ENCODE measurements at places on chromosomes 13 and 19.

DNA sequence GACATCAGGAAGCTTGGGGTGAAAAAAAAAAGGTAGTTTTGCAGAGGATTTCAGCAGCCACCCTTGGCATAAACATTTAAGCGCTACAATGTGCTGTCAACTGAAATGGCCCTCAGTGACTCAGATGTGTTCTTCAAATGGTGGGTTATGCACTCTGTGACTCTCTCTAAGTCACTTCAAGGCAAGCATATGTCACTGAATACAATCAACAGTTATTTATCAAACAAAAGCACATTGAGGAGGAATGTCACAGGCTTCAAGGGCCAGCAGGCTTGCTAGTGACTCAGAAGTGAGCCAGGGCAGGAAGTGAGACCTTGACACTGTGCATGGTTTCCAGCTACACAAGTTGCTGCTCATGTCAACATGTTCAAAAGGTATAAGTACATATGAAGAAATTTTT is 523.7 kb upstream of the HTR2A start:
- DNase-seq, result peak; percentile 19

DNA sequence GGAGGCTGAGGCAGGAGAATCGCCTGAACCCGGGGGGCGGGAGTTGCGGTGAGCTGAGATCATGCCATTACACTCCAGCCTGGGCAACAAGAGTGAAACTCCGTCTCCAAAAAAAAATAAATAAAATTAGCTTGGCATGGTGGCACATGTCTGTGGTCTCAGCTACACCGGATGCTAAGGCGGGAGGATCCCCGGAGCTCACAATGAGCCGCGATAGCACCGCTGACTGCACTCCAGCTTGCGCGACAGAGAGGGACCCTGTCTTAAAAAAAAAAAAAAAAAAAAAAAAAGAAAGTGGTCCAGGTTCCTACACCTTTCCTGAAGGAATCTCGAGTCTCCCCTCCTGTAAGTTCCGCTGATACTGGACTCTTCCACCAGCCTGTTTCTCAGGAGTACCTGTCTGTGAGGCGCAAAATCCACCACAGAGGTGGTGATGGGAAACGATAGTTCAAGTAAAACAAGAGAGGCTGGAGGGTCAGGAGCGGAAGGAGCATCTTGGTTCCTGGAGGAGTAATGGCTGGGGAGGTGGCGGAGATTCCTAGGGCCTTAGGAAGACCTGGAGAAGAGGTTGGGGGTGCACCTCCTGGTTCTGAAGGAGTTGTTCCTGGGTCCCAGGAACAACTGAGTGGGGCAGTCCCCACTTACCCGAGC is 471 bp downstream of the FUT1 start:
- no peak for DNase-seq

GRCh38 chr19:46759206-46759605 is 13.0 kb upstream of the STRN4 start:
- DNase-seq, result no peak

DNA sequence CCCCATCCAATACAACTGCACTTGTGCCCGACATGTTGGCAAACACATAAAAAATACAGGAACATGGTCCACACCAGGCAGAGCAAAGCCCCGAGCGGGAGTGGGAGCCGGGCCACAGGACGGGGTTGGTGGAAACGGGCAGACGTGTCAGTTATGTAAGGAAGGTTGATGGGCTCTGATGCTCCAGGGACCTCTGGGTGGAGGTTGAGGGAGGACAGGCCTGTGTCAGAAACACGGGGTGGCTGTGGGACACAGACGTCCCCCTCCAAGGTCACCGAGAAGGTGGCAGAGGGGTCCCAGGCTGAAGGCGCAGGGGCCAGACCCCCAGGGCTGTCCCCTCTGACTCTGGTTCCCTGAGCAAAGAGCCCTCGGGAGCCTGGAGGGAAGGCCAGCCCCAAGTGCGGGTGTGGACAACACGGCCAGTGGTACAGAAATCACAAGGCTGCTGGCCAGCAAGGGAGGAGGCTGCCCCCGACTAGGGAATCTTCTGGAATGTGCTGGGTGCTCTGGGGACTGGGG is 31.4 kb upstream of the C13orf46 start:
- no peak for DNase-seq

DNA sequence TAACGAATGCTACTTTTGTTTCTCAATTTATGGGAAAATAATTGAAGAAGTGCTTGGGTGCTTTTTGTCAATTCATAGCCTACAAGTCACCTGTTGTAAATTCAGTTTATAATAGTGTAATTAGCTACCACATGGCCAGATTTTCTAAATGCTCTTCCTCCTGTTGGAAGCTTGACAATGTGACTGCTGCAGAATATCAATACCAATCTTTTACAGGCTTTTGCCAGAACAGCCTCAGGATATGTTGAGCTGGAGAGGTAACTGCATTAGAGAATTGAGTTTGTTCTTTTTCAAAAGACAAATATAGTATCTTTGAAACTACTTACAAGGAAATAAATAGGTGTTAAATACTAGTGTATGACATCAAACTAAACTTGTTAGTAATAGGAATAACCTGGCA is 277.8 kb downstream of the POU4F1 start:
- DNase-seq, result no peak

- DNase-seq, result no peak
Observed at GRCh38 chr13:21219036-21219381, 42.6 kb downstream of the MRPL57 start.

- DNase-seq, result no peak
Observed at GRCh38 chr13:46195016-46195415, 13.0 kb upstream of the LCP1 start.

DNA sequence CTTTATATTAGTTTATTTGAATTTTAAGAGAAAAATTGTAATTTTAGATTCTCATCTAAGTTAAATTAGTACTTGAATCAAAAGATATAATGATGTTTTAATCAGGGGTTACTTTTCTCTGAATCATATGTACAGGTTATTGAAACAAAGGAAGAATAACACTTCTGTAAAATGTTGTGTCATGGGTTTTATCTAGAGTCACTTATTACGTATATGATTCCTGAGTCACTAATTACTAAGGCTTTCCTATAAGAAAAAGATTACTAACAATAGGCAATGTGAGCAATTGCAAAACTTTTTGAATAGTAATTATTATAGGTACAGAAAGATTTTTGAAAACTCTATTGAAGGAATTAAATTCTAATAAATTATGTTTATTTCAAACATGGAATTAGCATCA is 99.2 kb upstream of the KLF5 start:
- DNase-seq, result no peak

DNA sequence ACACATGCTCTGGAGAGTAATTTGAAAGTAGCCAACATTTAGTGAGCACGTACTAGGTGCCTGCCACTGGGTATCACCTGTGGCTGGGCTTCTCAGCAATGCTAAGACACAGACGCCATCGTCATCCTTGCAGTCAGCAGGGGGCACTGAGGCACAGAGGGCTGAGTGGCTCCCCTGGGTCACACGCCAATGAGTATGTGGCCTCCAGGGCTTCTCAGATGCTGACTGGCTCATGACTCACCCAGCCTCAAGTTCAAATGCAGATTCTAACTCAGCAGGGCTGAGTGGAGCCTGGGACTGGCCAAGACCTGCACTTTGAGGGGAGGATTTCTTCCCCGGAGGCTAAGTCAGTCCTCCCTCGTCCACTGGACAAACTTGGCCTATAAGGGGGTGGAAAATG is 115.1 kb upstream of the CACNA1A start:
- peak; percentile 93 for DNase-seq

DNA sequence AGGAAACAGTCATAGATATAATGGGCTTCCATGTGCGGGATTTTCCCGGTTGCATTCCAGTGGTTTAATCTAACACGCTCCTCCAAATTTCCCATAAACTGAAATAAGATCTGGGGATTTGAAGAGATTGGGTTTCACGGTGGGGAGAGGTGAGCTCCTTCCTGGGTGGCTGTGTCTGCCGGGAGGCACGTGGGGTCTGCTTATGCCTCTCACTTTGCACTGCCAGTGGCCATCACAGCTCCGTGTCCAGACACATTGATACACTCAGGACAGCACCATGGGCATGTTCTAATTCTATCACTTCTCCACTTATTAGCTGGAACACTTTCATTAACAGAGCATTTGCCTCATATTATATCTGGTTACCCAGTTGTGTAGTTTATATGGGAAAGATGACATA is 73.4 kb downstream of the SOX1 start:
- peak; percentile 30 for DNase-seq

DNA sequence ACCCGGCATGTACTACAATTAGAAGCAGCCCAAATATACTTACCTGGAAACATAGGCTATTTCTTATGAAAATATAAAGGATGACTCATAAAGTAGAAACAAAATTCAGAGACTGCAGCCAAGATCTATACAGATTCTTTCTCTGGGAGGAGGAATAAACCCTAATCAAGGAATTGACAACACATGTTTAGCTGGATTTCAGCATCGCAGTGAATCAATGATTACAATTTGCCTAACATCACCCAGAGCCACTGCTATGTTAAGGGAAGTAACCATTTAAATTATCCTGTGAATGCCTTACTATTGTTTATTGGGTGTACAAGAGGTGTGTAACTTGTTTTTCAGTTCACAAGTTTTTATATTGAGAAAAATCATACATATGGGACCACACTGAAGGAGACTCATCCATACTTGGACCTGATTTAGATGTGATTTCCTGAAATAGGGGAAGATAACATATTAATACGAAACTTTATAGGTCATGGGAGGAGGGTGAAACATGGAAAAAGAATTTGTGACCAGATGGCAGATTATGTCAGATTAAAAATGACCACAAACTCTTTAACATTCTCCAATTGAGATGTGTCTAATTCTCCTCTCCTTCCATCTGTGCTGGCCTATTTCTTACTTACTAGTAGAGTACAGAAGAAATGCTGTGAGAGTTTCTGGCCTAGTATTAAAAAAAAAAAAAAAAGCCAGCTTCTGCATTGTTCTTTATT is 1168.4 kb downstream of the SLITRK1 start:
- DNase-seq, result peak; percentile 2

GRCh38 chr19:8034178-8034525 is 18.4 kb upstream of the CCL25 start:
- DNase-seq, result no peak

DNA sequence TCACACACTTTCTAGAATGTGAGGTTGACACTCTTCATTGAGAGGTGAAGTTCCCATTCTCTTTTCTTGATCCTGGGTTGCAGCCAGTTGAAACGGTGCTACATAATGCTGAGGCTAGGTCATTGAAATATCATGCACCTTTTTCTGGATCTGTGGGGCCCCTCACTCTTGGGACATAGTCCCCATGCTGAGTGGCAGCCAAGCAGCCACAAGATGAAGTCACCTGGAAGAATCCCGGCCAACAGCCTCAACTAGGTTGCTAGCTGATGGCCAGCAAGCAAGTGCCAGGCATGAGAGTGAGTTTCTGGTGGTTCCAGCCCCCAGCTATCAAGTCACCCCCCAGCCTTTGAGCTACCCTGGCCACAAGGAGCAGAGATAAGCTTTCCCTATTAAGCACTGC is 148.5 kb upstream of the TSHZ3 start:
- no peak for DNase-seq

DNA sequence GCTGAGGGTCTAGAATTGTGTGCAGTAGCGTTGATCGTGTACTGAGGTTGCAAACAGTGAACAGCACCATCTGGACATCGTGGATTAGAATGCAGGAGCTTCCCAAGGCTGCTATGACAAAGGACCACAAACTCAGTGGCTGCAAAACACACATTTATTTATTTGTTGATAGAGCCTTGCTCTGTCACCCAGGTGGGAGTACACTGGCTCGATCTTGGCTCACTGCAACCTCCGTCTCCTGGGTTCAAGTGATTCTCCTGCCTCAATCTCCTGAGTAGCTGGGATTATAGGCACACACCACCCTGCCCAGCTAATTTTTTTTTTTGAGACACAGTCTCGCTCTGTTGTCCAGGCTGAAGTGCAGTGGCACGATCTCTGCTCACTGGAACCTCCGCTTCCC is 2.3 kb upstream of the UHRF1 start:
- no peak for DNase-seq

- DNase-seq, result no peak
Observed at GRCh38 chr13:39509616-39510315, 93.2 kb downstream of the LHFPL6 start.

DNA sequence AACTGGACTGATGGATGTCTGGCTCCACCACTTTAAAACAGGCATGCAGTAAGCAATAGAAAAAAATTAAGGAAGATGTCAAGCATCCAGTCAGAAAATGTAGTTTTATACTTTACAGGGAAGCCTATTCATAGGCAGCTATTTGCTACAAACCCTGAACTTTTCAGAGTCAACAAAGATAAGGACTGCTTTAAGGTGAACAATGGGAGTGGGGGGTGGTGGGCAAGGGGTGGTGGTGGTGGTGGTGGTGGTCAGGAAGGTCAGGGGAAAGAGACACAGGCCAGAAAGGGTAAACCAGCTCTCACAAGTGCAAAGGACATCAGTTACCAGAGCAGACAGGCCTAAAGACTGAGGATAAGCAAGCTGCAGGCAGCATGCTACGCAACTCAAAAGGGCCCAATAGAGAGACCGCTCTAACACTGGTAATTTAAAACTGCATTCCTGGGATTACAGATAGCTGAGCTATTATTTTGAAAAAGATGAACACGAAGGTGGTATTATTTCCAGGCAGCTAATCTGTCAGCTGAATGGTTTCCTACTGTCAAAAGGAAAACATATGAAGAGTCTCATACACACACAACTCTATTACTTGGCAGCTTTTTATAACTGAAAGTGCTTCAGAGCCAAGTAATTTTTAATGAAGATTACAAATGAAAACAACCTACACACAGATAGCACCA is 14.8 kb downstream of the BRD4 start:
- DNase-seq, result no peak

DNA sequence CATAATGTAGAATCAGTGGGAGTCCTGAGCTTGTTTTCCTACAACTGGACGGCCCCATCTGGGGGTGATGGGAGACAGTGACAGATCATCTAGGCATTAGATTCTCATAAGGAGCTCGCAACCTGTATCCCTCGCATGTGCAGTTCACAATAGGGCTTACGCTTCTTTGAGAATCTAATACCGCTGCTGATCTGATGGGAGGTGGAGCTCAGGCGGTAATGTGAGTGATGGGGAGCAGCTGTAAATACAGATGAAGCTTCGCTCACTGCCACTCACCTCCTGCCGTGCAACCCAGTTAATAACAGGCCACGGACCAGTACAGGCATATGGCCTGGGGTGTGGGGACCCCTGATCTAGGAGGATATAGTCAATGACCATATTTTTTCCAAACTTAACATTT is 38.8 kb downstream of the RCBTB1 start:
- no peak for DNase-seq

DNA sequence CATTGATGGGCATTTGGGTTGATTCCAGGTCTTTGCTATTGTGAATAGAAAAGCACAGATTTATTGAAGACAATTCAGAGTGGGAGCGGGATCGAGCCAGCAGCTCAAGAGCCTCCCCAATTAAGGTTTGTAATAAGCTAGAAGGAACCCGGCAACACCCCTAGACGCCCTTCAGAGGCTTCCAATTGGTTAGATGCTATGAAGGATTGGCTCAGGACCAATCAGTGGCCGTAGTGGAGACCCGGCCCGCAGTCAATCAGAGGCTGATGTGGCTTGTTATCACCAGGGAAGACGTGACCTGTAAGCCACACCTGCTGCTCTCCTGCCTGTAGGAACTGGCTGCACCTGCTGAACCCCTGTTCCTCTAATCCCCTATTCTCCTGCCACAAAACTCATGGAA is 14.6 kb downstream of the SIGLEC11 start:
- DNase-seq, result no peak

GRCh38 chr19:55231391-55232285 is 3.1 kb upstream of the TMEM86B start:
- DNase-seq, result no peak

Data from astrocyte of the hippocampus (primary cell).